ENCODE measurements at places on chromosomes 5 and 9.

- no peak for DNase-seq
Observed at GRCh38 chr9:112648624-112649023, 69.3 kb downstream of the INIP start.

DNA sequence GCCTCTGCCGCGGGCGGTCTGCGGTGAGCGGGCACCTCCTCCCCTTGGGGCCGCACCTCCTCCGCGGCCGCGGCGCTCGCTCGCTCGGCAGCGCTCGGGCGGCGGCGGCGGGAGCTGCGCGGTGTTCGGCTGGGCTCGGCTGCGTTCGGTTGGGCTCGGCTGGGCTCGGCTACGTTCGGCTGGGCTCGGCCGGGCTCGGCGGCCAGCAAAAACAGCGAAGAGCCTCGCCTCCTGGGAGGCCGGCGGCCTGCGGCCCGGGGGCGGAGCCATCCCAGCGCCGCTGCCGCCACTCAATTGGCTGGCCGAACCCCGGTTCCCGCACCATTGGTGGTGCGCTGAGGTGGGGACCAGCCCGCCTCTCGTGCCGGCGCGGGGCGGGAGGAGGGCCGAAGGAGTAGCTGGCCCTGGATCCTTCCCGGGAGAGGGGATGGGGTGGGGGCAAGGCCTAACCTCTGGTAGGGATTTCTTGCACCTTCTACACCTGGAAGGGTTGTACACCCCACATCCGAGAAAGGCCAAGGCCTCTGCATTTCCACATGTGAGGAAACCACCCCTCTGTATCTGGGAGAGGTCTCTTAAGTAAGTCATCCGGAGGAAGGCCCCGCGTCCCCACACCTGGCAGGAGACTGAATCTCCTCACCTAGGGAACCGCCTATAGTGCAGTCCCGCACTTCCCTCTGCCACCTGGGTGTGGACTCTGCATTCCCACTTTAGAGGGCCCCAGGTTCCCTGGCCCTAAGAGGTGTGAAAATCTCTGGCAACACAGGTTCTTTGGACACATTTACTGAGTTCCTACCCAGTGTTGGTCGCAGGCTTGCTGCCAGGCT lies at the start of gene ENHO:
Gene ENHO (minus strand): TSS at position 20 of the 827 bp plus-strand sequence. CDS start 1,295 bp downstream, outside the sequence.
- no peak for DNase-seq

GRCh38 chr5:126446498-126447224 lies 23.5 kb downstream of the GRAMD2B start:
- DNase-seq, result no peak

DNA sequence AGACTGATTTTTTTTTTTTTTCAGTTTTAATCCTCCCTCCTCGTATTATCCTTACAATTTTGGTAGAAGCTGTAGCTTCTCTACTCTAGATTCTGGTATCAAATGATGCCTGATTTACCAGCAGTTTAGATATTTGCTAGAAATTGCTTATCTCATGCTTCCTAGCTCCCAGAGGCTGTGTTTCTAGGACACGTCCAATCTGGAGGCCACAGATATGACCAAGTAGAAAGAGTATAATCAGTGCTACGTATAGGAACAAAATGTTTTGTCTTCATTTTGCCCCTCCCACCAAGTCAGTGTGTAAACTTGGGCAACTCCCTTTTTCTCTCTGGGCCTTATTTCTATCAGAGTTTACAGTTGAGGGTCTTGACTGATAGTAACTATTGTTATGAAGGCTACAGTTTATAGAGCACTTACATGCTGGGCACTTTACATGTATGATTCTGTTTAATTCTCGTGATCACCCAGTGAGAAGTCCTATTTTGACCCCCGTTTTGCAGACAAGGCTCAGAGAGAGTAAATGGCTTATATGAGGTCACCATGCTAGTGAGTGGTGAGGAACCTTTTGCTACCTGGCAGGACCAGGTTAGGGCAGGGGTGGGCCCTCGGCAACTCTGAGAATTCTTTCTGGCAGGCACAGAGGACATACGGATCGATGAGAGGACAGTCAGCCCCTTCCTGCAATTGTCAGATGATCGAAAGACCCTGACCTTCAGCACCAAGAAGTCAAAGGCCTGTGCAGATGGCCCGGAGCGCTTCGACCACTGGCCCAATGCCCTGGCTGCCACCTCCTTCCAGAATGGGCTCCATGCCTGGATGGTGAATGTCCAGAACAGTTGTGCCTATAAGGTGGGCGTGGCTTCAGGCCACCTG lies 7.6 kb downstream of the HDHD3 start:
- DNase-seq, result no peak

- DNase-seq, result no peak
Observed at GRCh38 chr5:173093606-173094005, 37.5 kb downstream of the CREBRF start.

DNA sequence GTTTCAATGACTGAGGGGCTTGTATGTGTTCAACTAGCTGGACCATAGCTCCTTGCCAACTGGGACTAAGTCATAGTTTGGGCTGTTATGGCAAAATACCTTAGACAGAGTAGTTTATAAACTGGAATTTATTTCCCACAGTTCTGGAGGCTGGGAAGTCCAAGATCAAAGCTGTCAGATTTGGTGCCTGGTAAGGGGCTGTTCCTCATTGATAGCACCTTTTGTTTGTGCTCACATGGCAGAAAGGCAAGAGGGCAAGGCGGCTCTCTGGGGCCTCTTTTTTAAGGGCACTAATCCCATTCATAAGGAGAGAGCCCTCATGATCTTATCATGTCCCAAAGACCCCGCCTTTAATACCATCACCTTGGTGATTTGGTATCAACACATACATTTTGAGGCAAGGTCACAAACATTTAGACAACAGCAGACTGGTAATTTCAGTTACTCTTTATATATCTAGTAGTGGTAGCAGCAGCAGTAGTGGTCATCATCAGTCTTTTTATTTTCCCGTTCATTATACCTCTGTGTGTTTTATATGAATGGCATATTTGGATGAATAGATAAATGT lies 477.0 kb downstream of the CCDC171 start:
- DNase-seq, result no peak

GRCh38 chr9:102456562-102456961 lies 538.6 kb upstream of the CYLC2 start:
- DNase-seq, result no peak

DNA sequence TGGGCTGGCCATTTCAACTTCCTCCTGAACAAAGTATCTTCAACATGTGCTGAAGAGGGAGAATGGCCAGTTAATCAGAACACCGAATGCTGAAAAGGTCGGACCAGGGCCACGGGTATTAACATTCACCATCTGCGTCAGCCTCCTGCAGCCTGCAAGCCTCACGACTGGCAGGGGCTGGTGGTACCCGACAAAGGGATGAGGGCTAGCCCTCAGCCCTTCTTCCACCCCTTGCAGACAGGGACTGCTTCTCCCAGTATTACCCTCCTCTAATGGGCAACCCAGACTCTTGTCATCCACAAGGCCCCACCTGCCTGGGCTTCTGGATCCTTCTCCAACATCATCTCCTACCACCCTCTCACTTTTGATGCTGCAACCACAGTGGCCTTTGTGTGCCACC lies 246.6 kb downstream of the FSTL4 start:
- DNase-seq, result no peak

GRCh38 chr9:114000671-114001409 lies 77.3 kb downstream of the AMBP start:
- DNase-seq, result no peak

GRCh38 chr9:135507104-135508035 lies 6.9 kb downstream of the MRPS2 start:
- no peak for DNase-seq

DNA sequence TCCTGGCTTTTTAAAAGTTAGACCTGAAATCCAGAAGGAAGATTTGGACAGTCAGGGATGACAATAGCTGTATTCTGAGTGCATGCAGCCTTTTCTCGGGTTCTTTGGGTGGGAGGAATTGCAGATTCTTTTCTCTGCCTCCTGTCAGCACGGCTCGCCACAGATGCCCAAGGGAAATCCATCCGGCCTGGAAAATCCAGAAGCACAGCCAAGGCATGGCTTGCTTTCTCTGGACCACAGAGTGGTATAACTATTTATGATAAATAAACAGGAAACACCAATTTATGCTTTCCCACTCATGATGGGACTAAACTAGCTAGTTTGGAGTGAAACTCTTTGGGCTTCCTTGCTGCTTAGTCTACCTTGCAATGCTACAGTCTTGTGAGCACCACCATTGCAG lies 59.1 kb downstream of the C9orf152 start:
- DNase-seq, result no peak

Measured in GM12864 (cell line).